ENCODE measurements at places on chromosomes 16 and 17.

GRCh38 chr17:27348196-27348595 is 54.3 kb downstream of the WSB1 start:
- DNase-seq: no peak

DNA sequence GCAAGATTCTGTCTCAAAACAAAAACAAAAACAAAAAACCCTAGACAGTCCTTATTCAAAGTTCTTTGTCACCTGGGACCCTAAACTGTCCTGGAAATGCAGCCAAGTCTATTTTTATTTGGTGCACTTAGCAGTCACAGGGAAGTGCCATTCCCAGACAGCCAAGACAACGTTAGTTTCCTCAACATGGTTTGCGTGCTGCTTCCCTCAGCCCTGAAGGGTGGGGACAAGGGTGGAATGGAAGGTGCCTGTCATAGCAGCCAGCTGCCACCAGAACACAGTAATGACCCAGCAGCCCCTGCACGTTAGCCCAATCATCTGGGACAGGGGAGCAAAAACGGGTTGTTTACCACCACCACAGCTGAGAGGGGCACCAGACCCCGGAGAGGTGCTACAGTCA is 16.9 kb downstream of the CREBBP start:
- no peak for DNase-seq

DNA sequence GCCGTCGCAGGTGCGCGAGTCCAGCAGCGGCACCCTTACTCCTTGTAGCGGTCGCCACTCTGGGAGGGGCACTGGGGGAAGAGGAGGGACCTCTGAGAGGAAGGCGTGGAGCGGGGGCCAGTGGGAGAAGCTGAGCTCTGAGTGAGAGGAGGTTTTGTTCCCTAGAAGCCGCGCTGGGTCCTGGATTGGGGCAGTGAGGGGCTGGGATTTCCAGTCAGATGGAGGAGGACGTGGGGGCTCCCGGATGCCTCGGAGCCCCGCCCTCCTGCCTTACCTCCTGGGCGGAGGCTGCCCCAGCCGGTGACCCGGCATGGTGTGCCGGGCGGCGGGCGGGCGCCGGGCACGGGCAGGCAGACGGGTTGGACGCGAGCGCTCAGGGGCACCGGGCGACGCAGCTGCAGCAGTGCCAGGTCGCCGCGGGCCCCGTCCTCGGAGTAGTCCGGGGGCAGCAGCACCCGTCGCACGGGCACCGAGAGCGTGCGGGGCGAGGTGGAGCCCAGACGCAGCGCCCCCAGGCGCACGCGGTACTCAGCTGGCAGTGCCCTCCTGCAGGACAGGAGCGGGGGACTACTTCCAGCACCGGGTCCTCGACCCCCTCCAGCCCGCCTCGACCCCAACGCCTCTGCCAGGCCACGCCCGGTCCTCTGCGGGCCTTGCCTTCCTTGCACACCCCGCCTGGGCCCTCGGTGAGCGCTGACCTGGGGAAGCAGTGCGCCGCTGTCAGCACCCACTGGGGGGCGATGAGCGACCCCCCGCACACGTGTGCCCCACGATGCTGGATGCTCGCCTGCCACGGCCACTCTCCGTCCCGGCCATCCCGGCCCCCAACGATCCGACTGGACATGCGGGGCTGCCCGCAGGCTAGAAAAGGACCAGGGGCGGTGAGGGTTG is 2.0 kb downstream of the PRSS33 start:
- no peak for DNase-seq

DNA sequence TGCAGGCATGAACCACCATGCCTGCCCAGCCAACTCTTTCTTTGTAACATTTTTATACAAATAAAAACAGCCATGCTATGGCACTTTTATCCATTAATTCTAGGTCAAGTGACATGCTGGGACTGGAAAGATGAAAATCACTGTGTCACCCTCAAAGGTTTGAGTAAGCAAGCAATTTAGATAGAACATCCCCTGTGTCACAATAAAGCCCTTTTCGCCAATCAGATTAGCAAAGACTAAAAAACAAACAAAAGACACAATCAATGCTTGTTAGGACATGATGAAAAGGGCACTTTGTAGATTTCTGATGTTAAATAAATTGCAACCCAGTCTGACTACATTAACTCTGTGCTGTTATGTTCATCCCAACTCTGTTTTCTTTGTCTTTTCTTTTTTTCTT is 26.4 kb downstream of the CHP2 start:
- no peak for DNase-seq

GRCh38 chr17:5553479-5553878 is 30.8 kb downstream of the NLRP1 start:
- no peak for DNase-seq

DNA sequence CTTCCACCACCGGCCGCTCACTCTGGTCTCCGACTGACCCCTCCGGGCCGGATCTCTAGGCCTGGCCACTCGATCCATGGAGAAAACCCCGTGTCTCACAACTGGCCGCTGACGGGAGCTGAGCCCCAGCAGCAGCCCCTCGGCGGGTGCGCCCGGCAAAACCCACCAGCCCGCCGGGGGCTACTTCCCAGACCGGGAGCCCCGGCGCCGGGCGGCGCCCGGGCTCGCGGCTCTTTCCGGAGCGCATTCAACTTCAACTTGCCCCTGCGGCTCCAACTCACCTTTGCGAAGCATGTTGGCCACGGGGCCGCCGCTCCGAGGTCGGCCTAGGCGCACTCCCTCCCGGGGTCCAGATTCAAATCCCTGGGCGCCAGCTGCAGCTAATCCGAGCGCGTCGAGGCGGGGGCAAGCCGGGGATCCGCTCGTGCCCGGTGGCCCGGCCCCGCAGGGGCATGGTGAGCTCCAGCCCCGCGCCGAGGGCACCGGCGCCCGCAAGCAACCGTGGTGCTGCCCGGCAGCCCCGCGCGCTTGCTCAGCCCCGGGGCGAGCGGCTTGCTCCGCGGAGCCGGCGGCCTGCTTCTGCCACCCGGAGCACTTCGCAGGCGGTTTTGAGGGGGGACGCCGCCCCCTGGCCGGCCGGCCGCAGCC is 438 bp downstream of the RTN4RL1 start:
- no peak for DNase-seq

DNA sequence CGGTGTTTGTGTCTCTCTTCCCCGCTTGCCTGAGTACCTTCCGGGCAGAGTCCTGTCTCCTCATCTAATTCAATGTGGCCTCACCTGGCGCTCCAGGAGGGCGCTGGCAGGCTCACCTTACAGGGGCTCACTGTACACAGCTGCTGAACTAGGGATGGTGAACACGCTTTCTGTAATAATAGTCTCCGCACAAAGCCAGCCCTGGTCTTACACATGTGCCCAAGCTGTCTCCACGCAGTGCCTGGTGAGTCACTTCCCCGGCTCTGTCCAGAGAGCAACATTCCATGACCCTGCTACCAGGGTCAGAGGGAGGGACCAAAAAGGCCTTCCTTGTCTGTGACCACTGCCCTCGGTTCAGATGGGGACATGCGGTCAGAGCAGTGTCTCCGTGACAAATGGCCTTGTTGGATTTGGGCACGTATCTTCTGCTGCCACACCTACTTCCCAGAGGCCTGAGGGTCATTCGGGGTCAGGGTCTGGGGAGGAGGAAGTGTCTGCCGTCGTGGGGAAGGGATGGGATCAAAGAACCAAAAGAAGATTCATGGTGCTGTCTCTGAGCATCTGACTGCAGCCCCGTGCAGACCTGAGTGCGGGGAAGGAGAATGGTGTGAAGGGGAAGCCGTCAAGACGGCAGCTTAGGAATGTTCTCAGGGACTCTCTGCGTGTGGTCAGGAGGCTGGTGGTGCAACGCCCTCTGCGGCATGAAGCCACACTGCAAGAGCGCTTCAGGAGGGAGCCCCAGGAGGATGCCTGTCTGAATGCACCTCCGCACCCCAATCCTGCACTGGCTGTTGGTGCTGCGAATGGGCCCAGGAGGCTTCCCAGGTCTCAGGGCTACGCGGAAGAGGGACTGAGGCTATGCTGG is 68.8 kb downstream of the IL21R start:
- DNase-seq: no peak

GRCh38 chr17:83062011-83062817 is 17.2 kb upstream of the METRNL start:
- no peak for DNase-seq

DNA sequence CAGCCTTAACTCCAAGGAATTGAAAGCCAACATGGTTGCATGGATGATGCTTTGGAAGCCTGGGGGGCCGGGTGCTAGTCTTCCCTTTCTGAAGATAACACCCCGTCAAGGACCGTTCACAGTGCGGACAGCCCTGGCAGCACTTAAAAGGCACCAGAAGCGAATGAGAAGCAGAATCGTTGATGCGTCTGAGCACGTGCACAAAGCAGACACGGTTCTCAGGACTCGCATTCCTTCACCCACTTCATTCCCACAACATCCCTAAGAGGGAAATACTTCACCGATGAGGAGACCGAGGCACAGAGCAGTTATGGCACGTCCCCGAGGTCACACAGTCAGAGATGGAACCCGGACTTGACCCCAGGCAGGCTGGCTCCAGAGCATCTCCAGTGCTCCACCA is 14.2 kb downstream of the TRPV1 start:
- no peak for DNase-seq

DNA sequence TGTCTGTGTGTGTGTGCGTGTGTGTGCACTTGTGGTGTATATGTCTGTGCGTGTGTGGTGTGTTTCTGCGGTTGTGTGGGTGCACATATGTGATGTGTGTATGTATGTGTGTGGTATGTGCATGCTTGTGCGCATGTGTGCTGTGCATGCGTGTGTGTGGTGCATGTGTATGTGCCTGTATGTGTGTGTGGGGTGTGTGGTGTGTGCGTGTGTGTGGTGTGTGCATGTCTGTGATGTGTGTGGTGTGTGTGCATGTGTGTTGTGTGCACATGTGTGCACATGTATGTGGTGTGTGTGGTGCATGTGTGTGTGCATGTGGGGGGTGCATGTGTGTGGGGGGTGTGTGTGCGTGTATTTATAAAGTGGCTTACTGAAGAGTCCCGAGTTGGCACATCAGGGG is 23.0 kb upstream of the DNAI2 start:
- DNase-seq: no peak

DNA sequence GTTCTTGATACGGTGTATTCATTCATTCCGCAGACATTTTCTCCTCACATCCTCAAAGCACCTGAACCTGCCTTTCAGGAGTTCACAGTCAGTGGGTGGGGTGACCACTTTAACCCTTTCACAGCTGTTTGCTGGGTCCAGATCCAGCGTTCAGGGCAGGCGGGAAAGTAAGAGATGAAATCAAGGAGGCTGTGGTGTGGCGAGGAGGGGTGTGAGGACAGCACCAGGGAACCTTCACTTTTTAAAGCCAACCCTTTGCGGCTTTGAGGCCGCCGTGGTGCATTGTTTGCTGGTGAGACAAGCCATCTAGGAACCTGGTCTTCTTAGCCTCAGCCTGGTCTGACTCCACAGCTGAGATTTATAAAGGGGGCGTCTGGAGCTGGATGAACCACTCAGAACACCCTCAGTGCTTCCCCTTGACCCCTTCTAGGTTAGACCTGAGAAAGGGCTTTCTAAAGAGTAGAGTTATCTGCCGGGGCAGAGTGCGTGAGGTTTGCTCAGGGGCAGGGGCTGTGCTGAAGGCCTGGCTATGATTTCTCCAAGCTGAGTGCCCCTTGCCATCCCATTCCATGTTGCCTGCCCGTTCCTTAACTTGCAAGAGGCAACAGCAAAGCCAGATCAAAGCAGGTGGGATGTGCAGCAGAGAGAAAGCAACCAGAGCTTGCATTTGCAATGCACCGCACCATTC is 933 bp downstream of the CCR7 start:
- DNase-seq: no peak

DNA sequence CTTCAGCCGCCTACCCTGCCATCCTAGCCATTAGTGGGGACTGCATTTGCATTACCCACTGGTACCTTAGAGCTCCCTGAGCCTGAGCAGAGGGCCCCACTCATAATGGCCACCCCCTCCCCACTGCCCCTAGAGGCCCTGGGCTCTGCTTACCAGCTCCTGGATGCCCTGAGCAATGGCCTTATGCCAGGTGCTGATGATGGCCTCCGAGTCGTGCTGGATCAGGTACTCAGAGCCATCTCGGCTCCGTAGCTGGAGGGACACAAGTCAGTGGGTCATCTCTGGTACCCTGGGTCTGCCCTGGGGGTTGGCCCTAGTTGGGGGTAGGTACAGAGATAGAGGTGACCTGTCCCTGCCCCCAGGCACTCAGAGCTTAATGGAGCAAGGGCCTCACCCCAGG is 34.9 kb downstream of the ARHGAP27 start:
- DNase-seq: no peak

DNA sequence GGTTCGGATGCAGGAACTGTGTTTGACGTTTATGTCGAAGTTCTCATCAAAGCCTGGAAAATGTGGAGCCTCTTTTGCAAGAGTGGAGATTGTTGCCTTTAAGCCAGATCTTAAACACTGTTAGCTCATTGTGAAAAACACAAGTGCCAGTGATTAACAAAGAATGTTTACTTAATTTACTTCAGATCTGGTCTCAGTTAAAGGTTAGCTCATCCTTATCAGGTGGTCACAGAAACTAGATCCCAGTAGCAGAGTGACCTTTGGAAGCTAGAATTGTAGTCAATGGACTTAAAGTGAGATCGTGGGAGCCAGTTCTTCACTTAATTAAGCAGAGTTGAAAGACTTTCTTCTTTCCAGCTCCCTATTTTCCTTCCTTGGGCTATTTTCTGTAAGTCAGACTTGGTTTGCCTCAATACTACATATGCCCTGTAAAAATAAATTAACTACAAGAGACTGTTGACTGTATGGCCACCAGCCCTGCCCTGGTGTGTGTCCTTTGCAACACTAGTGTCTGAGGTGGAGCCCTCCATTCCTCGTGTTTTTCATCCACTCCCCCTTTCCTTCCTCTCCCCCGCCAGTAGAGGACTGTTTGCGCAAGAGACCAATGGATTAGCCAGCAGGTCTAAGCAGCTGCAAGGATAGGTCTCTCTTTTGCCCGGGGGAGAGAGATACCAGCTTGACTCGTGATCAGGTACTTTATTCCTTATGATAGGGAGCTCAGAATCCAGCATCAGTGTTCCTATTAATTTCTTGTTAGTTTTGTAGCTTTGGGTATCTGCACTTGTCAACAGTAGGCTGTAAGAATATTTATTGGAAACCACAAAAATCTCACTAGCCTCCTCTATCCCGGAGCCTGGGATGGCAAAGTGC is 20.2 kb downstream of the FBXO39 start:
- no peak for DNase-seq

DNA sequence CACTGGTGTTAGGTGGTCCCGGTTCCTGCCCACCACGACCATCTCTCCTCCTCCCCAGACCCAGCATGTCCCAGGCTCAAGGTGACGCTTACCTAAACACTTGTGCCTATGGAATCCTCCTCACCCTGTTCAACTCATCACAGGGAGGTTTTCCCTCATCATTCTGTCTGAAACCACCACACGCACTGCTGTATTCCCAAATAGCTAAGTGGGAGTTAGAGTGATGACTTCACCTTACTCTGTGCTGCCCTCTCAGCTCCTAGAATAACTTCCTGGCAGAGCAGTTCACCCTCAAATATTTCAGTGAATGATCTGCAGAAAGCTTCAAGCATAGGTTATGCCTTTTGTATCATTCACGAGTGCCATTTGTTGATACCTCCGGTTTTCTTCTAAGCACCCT is 216.5 kb downstream of the CPPED1 start:
- DNase-seq: no peak
